ENCODE measurements at places on chromosomes 3 and 15.

DNA sequence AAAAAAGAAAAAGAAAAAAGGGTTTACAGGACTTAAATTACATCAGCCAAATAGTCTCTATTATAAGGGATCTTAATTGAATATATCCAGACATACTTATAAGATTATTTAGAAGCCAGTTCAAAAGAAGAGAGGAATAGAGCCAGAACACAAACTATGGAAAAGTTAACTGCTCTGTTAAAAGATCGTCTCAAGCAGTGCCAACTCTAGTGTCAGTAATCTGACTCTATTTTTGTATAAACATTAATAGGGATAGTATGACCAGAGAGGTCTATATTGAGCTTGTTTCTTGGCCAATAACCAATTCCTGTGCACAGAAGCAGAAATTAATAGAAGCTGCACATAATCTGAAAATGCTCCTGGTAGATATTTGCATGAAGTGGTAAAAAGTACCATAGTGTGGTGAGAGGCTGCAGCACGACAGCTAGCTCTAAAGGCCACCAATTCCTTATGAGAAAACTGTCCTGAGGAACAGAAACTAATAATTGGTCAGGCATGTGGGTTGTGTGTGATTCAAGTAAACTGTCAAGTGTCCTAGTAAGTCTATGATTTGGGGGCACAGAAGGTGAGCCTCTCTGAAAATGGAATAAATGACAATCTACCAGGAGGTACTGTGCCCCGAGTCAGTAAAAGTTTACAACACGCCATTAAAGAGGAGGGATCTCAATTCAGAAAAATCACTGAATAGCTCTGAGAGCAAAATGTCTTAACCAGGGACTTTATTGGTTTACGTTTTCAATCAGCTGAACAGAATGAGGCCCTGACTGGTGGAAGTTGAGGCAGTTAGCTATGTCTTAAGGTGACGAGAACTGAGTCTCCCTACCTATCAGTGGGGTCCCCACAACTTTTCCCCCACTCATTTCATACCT, 51.5 kb upstream of the NANOGP8 start:
- no peak for DNase-seq

DNA sequence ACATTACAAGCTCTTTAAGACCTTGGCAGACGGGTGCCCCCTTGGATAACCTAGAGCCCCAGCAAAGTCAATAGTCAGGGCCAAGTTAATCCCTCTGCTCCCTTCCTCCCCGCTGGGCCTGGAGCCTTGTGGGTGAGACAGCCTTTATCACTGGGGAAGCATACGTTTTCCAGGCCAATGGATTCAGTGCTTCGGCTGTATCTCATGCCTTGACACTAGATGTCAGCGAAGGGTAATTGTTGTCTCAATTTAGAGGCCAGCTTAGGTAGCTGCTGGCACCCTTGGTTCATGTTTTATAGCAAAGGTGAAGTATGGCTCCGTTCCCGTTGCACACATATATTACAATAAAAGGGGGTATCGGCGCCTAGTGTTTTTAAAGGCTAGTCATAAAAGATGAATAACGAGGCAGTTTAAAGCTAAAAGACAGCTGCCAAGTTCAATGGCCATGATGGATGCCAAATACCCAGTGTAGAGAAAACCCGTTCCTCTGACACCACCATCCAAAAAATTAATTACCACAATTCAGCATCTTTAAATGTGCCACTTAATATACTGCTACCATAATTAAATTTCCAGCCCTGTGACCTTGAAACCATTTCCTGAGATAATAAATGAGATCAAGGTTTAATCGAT, 52.3 kb upstream of the BNIP2 start:
- no peak for DNase-seq

GRCh38 chr15:75452865-75453702, 1.6 kb upstream of the SIN3A start:
- peak; percentile 28 for DNase-seq

DNA sequence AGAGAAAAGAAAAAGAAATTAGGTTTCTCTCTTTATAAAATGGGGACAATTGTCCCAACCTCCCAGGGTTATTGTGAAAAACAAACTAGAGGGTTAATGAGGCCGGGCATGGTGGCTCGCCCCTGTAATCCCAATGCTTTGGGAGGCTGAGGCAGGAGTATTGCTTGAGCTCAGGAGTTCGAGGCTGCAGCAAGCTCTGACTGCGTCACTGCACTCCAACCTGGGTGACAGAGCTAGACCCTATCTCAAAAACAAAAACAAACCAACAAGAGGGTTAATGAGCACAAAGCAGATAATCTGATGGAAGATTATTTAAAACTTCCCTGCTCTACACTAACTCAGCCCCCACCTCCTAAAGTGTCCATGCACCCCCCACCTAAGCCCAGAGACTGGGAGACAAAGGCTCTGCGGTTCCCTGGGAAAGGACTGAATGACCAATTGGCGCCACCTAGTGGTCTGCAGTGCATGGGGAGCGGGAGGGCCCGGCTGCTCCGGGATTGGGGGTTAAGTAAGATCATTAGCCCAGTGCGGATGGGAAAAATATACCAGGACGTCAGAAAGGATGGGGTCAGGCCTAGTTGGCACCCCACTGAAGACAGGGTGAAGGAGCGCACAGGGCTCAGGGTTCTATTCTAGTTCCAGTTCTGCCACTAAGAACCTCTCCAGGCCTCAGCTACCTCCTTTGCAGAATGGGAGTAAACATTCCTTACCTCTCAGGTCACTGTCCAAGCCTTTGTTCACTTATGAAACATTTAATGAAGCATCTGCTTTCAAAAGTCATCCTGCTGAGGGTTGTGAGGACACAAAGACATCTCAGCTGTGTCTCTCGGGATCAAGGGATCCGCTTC, 15.6 kb downstream of the PIF1 start:
- DNase-seq, result peak; percentile 54

DNA sequence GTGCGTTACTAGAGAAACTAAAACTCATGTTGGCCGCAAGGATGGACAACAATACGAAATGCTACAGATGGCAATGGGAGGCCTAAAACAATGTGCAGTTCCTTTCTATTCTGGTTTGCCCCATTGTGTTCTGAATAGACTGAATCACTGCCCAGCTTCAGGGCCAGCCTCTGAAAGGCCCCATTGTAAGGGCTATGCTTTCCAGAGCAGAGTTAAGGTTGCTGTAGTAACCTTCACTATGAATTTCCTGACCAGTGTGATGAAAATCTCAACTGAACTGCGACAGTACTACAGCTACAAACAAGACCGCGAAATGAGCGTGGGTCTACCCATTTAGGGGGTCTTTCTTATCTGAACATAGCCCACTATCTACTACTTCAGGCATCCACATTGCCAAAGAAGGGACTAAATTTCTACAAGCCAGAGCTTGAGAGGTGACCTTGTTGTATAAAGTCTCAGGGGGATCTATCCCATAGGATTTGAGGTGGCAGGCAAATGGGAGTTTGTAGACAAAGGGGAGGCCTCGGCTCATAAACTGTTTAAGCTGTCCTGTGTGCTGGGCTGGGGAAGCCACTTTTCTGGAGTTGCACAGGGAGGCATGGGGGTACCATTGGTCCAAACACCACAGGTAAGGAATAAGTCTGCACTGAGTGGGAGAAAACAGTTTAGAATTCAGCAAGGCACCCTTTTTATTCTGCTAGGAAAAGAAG, 80.1 kb downstream of the MYO1E start:
- DNase-seq, result no peak

GRCh38 chr3:127815641-127816605, 6.4 kb downstream of the MGLL start:
- no peak for DNase-seq

GRCh38 chr3:122100591-122101463, 45.7 kb downstream of the CD86 start:
- DNase-seq, result peak; percentile 8

- no peak for DNase-seq
Observed at GRCh38 chr15:57769266-57769665, 62.8 kb downstream of the POLR2M start.

- no peak for DNase-seq
Observed at GRCh38 chr15:41746802-41747201, 27.5 kb upstream of the MAPKBP1 start.

- DNase-seq, result no peak
Observed at GRCh38 chr3:14286887-14287500, 108.4 kb downstream of the LSM3 start.

- DNase-seq, result no peak
Observed at GRCh38 chr15:77499087-77499760, 78.5 kb downstream of the HMG20A start.

- no peak for DNase-seq
Observed at GRCh38 chr15:32855942-32856341, 138.1 kb downstream of the GREM1 start.

DNA sequence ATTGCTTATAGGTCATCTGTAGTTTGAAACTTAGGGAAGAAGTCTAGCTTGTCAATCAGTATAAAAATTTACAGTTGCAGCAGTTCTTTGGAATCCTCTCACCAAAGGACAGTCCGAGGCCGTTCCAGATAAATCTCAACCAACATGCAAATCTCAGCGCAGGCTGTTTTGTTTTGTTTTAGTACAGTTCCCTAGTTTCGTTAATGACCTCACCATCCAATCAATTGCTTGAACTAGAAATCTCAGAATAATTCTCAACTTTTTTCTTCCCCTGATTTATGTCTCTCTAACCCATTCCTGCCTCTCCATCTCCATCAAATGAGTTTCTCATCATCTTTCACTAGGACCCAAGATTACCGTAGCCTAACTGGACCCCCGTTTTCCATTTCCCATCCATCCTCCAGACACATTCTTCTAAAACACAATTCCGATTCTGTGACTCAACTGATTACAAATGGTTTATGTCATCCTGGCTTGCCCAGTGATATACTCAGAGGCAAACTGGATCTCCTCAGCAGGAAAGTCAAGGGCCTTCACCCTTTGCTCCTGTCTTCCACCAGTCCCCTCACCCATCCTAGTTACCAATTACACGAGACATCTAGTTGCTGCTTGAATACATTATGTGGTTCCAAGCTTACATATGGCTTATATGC, 1.3 kb downstream of the SMCO1 start:
- no peak for DNase-seq

- DNase-seq, result no peak
Observed at GRCh38 chr15:65056106-65056505, 10.9 kb downstream of the SLC51B start.

GRCh38 chr3:126440709-126440995, 35.0 kb downstream of the ZXDC start:
- no peak for DNase-seq

DNA sequence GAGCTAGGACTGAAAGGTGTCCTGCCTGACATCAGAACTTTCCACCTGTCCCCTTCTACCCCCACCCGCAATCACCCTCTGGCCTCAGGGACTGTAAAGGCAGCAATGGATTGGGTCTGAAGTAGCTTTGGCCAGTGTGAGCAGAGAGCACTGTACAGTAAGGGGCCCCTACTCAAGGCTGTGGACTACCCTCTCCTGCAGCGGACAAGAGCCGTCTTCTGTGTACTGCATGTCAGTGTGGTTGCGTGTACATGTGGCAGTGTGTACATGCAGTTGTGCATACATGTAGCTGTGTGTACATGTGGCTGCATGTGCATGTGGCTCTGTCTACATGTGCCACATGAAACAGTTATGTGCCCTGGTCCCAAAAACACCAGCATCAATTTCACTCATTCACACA, 205.9 kb upstream of the LINGO1 start:
- DNase-seq, result no peak

- DNase-seq, result no peak
Observed at GRCh38 chr3:43542328-43543043, 79.3 kb downstream of the ANO10 start.

GRCh38 chr3:193190146-193190786, 50.8 kb upstream of the PLAAT1 start:
- DNase-seq, result no peak

DNA sequence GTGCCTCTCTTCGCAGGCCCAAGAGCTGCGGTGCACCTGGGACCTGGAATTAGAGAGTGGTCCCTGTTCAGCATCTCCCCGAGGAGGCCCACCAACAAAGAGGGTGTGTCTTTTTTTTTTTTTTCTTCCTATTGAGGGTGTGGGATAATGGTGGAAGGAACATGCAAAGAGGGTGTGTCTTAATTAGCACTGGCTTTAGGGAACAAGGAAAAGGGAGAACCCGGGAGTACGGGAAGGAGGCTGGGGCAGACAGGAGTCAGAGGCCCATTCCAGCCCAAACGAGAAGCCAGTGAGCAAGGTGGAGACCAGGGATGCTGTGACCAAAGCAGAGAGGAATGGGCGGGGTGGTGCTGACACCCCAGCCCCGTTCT, 429 bp upstream of the LOXL1 start:
- DNase-seq, result no peak

- no peak for DNase-seq
Observed at GRCh38 chr3:152318512-152318911, 49.8 kb downstream of the MBNL1 start.

DNA sequence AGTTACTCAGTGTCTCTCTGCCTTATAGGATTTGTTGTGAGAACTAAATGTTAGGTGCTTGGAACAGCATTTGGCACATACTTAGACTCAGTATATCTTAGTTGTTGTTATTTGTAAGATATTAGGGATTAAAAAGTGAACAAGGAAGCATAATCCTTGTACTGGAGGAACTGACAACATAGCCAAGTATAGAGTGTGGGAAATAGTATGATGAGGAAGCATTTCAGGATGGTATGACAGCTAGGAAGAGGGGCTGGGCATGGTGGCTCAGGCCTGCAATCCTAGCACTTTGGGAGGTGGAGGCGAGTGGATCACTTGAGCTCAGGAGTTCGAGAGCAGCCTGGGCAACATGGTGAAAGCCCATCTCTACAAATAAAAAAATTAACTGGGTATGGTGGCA, 16.6 kb upstream of the GCNT3 start:
- no peak for DNase-seq

DNA sequence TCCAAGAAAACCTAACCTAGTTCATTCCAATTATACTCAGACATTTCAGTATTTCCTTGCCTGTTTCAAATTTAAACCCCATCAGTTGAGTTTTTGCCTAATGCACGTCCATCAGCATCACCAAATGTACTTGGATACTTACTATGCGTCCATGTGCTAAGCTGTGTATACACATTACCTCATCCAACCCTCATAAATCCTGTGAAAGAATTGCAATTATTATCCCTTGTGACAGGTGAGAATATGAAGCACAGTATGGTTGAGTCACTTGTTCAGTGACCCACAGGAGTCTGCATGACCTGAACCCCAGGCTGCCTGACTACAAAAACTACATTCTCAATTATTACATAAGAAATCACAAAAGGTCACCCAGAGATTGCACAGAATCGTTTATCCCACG, 2.5 kb downstream of the OR5K2 start:
- no peak for DNase-seq

- no peak for DNase-seq
Observed at GRCh38 chr15:52379395-52380106, 83.9 kb upstream of the MYO5C start.

DNA sequence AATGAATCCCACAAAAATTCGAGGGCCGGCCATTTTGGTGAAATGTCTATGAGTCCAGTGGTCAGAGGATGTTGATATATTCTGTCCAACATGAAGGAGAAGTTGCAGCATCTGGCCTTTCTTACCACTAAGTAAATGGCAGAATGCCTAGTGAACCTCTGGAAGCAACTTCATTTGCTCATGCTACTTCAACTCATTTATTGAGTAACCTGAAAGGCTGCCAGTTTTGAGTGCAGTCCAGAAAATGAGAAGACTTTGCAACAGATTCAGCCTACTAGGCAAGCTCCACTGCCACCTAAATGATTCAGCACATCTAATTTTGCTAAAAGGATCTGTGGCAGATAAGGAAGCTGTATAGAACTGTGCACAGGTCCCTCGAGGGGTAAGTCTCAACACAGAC, 265.0 kb downstream of the OPA1 start:
- DNase-seq, result no peak

Data from CD4-positive, alpha-beta memory T cell (primary cell).